ENCODE measurements at places on chromosomes 6 and 20.

DNA sequence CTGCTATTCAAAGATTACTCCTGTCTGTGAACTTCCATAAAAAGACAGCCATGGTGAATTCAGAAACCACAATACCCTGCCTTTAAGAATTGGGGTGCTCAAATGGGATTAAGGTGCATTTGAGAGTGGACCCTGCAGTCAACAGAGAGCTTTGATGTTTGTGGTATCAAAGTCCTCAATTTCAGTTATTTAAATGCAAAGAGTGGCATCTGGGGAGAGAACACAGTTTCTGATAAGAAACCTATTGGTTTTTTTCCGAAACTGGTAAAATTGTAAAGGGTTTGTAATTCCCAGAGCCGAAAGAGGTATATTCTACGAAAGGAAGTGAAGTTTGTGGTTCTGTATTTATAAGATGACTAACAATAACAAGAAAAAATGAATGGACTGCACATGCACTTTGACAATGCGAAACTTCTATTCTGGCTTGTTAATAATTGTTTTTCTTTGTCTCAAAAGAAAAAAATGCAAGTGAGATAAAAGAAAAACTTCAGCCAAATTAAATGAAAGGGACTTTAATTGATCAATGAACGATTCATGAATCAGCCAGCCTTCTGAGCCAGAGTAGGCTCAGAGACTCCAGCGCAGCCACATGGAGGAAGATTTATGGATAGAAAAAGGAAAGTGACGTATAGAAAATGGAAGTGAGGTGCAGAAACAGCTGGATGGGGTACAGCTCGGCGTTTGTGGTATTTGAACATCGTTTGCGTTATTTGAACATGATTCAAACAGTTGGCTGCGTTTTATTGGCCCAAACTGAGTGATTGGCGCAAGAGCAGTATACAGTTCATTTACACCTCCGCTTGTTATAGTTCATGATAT lies 70.5 kb upstream of the DUSP22 start:
- no peak for DNase-seq

GRCh38 chr6:5979650-5980420 lies 26.9 kb downstream of the NRN1 start:
- no peak for DNase-seq

DNA sequence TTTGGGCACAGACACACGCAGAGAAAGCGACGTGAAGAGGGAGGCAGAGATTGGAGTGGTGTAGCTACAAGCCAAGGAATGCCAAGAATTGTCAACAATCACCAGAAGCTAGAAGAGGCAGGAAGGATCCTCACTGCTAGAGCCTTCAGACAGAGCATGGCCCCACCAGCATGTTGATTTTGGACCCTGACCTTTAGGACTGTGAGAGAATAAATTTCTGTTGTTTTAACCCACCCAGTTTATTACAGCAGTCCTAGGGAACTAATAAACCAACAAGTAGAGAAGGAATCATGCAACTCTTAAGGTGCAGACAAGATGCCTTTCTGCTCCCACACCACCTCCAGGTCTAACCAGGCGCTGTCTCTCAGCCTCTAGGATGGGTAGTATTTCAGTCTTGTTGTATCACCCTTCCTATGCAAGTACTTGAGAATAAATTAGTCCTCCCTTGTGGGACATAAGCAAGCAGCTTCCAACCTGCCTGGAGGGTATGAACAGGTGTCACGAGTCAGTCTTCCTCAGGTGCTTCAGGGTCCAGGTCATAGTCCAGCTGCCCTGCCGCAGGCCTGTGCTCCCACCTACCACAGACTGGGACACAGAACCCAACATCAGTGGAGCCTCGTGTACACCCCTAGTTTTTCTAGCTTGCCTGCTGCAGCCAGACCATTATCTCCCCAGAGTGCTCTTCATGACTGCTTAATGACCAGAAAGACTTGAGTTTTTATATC lies 46.4 kb upstream of the CCN2 start:
- no peak for DNase-seq

DNA sequence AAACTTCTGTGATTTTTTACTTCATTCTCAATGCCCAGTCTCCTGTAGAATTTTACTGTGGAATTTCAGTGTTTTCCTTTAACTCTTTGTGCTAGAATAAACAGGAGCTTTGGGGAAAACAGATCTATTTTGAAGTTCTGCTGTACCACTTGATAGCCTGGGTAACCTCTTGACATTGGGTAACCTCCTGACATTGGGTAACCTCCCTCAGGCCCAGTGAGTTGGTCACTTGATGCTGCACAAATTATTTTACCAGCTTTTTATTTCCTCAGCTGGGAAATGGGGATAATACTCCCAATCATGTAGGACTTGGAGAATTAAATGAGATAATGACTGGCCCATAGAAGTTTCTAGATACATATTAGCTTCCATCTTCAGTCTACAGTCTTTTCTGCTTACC lies 137.3 kb upstream of the TOP1 start:
- no peak for DNase-seq

DNA sequence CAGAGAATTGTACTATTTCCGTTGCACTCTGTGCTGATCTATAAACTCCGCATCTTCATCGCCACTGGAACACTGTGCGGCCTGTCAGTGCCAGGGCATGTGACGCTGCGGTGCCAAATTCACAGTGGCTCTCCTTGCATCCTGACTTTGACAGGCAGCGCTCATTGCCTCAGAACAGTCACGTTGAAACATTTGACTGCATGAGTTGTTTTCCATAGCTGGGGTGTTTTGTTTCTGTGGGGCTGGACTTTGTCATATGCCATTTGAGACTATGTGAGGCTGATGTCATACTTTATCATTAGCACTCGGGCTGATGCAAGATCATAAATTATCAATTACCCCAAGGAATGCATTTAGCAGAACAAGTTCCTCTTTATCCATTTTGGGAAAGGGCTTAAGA lies 32.7 kb downstream of the CFAP61 start:
- no peak for DNase-seq

- no peak for DNase-seq
Observed at GRCh38 chr6:140018588-140018987, 644.1 kb upstream of the CITED2 start.

- no peak for DNase-seq
Observed at GRCh38 chr6:113978084-113978675, 7.2 kb upstream of the HDAC2 start.

GRCh38 chr6:24122139-24122538 lies 3.9 kb upstream of the NRSN1 start:
- no peak for DNase-seq

- DNase-seq: no peak
Observed at GRCh38 chr6:3331494-3331893, 72.7 kb downstream of the PSMG4 start.

DNA sequence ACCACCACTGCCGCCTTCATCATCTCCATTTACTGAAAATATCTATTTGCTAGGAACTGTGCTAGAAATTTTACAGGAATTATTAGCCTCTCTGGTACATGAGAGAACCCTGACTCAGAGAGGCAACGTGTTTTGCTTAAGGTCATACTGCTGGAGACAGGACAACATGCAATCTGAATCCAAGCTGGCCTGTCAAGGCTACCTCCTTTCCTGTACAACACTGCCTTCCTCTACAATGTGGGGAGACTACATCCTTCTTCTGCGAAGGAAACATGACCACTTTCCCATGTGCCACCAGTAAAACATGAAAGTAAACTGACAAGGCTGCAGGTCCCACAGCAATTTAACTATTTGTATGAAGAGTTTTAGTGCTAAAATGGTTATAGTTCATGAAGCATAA lies 200.9 kb downstream of the BACH2 start:
- DNase-seq: no peak

GRCh38 chr20:3925899-3926638 lies 36.9 kb downstream of the PANK2 start:
- no peak for DNase-seq

DNA sequence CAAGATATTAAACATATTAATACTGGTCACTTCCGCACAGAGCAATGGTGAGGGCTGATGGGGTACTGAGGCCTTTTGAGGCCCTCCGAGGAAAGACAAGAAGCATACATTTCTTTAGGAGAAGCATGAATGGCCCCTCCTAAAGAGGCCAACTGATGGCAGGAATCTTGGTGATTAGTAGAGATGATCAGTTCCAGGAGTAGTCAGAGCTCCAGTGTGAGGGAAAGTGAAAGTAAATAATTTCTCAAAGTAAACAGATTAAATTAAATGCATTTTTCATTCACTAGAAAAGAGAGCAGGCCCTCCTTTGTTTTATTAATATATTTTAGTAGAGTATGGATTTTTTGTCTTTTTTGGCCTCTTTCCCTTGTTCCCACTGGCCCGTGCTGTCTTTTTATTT lies 38.2 kb downstream of the NOX3 start:
- DNase-seq: no peak

- peak; percentile 24 for DNase-seq
Observed at GRCh38 chr6:63677282-63677681, 41.7 kb downstream of the PHF3 start.

DNA sequence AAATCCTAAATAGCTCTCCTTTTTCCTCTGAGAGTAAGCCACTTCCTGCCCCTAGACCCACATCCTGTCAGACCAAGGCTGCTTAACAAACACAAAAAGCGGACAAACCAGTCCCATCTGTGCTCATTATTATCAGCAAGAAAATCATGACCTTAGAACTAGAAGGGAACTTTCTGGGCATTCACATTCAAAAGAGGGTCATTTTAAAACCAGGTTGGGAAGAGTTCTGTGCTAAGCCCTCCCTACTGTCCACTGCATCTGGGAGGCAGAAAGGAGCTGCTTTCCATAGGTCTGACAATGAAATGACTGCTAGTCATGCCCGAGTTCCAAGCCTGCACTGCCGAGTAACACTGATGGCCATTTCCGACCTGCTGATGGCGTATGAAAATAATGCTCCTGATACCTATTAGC lies 15.4 kb downstream of the EZR start:
- DNase-seq: no peak

GRCh38 chr6:163404825-163405265 lies 9.7 kb upstream of the QKI start:
- DNase-seq: no peak

DNA sequence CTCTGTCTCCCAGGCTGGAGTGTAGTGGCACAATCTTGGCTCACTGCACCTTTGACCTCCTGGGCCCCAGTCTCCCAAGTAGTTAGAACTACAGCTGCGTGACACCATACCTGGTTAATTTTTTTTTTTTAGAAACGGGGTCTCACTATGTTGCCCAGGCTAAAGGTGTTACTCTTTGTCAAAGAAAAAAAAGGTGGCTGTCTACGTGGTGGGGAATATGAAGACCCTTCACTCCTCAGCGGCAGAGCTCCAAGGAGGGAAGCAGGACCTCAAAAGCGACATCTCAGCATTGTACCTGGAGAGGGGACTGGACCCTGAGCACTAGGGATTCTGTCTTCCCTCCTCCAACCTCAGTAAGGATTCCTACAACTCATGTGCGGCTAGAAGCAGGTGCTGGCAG lies 16.4 kb upstream of the TBC1D22B start:
- DNase-seq: no peak

GRCh38 chr20:61086031-61086430 lies 166.0 kb upstream of the CDH4 start:
- DNase-seq: no peak

DNA sequence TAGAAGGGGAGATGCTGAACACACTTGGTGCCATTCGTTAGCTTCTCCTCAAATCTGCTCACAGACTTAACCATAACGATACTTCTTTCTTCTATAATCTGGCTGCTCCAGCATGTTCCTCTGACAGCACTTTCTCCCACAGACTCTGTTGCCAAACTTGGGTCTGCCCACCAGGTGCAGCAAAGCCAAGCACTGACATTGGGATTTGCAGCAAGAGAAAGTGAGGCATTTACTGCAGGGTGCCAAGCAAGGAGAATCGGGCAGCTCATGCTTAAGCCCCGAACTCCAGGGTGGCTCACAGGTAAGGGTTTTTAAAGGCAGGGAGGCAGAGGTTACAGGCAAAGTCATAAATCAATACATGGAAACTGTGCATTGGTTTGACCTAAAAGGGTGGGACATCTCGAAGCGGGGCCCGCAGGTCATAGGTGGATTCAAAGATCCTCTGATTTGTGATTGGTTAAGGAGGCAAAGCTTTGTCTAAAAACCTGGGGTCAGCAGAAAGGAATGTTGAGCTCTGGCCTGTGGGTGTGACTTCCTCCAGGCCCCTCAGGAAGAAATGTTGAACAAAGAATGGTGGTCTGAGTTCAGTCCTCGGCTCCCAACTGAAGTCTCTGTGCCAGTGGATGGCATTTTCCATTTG lies 25.1 kb upstream of the PNPLA1 start:
- no peak for DNase-seq

- no peak for DNase-seq
Observed at GRCh38 chr6:134352786-134353480, 35.0 kb upstream of the SGK1 start.

- DNase-seq: no peak
Observed at GRCh38 chr6:138953451-138953850, 34.6 kb downstream of the REPS1 start.

GRCh38 chr6:119738425-119738824 lies 388.9 kb upstream of the MAN1A1 start:
- DNase-seq: no peak

GRCh38 chr6:42304053-42304712 lies 86.5 kb upstream of the MRPS10 start:
- no peak for DNase-seq

GRCh38 chr6:4133941-4134838 lies 1.2 kb downstream of the ECI2 start:
- DNase-seq: no peak

- no peak for DNase-seq
Observed at GRCh38 chr20:57985278-57985677, 243.2 kb downstream of the ANKRD60 start.

GRCh38 chr6:101706576-101706975 lies 313.1 kb downstream of the GRIK2 start:
- no peak for DNase-seq

DNA sequence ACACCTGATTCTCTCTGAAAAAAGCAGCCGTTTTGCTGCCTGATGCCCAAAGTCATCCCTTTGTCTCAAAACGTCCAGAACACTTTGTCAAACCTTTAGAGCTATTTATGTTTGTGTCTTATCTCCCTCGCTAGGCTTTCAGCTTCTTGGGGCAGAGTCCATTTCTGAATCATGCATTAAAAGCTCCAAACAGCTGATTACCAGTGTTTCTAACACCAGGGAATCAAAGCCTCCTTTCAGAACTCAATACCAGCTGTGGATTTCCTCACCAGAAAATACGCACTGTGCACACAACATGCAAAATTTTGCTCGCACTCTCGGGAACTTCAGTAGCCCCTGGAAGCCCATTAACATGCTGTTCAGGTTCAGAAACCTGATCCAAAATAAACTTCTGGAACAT lies 333.3 kb downstream of the HACE1 start:
- DNase-seq: no peak

GRCh38 chr20:8815208-8815607 lies 253.7 kb upstream of the PLCB4 start:
- DNase-seq: no peak

- DNase-seq: no peak
Observed at GRCh38 chr6:88422831-88423230, 256.7 kb upstream of the CNR1 start.

DNA sequence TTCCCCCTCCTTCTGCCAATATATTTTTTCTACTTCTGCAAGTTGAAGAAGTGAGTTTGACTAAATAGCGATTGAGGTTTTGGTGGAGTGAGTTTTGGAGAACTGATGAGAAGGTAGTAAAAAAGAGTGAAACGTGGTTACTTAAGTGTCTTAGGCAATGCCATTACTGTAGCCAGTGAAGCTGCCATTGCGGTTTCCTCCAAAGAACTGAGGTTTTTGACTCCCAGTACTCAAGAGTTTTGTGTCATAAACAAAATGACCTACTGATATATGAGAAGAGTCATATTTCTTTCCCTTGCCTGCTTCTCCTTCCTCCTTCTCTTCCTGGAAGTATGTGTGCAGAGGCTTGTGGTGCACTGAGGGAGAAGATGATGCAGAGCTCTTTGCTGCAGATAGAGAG lies 554.5 kb upstream of the MAP3K7 start:
- no peak for DNase-seq
